Left renal pelvis (tissue), 4 donors: ENCODE measurements at places on chromosomes 7 and 10.

GRCh38 chr10:3635697-3636096 lies 149.3 kb downstream of the KLF6 start:
- no peak for DNase-seq

GRCh38 chr7:146956321-146956720 lies 839.7 kb downstream of the CNTNAP2 start:
- no peak for DNase-seq

DNA sequence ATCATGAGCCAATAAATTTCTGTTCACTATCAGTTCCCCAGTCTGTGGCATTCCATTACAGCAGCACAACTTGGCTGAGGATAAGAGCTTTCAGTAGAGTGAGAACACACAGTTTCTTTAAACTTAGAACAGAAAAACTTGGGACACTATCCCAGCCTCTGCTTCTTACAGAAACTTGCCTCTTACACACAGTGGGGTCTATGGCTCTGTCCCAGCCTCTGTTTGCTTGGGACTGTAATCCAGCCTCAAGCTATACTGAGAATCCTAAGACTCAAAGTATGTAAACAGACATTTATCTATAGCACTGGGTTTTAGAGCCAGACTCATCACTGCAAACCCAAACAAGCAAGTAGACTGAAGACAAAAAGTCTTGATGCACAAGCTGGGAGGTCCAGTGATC lies 355.8 kb upstream of the VSTM2A start:
- no peak for DNase-seq

DNA sequence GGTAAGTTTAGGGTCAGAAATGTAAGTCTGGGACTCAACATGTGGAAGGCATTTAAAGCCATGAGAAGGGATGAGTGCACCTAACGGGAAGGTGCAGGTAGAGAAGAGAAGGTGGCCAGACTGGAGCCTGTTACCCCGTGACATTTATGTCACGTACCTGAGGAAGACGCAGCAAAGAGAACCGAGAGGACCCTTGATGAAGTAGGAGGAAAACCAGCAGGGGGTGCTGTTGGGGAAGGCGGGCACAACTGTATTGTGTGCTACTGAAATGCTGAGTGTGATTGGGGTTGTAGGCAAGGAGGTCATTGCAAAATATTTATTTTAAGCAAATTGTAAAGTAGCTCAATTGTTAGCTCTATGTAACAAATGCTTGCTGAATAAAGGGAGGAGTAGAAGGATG lies 338.2 kb upstream of the PRKCQ start:
- DNase-seq: no peak

DNA sequence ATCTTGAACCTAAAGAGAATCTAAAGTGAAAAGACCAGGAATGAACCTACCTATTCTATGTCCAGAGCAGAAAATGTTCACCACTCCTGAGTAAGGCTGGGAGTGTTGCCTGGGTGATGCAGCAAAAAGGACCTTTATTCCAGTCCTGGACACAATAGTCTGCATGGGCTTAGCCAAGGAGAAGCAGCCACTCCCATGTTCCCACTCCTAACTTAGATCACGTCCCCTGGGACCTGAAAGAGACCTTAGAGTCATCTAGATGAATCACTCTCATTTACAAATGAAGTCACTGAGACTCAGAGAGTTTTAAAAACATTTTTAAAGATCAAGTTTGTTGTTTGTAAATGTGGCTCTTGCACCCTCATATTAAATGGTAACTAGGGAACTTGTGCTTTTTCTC lies 763.4 kb downstream of the KCNMA1 start:
- DNase-seq: no peak

DNA sequence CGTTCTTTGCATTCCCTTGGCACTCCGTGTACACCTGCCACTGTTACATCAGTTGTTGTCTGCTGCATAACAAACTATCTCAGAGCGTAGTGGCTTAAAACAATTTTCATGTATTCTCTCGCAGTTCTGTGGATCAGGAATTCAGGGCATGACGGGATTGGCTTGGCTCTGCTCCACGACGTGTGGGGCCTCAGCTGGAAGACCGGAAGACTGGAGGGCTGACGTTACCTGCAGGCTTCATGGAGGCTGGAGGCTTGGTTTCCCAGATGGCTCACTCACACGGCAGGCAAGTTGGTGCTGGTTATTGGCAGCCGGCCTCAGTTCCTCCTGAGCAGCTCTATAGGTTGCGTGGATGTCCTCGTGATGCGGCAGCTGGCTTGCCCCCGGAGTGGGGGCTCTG lies 25.5 kb downstream of the NYAP1 start:
- no peak for DNase-seq

DNA sequence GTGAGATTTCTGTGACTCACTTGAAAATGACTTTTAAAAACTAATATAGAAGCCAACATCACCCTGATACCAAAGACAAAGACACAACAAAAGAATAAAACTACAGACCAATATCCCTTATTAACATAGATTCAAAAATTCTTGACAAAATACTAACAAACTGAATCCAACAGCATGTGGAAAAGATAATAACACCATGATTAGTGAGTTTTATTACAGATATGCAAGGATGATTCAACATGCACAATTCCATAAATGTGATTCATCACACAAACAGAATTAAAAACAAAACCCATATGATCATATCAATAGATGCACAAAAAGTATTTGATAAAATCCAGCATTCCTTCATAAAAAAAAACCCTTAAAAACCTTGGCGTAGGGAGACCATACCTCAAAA lies 6.5 kb downstream of the MGAM start:
- no peak for DNase-seq

DNA sequence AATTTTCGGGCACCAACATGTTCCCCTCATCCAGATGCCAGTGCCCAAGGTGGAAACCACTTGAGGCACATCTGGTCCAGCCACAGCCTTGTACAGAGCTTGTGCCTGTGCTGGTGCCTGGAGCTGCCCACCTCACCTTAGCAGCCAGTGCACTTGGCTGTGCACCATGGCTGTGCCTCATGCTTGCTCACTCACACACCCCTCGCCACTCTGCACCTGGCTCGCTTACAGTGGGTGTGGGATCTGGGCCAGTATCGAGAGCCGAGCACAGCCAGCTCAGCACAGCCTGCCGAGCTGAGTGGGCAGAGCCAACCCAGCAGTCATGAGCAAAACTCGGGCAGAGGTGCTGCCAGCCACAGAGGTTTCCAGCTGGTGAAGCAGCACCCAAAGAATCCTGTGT lies 139.9 kb upstream of the NUPR2 start:
- no peak for DNase-seq

GRCh38 chr10:77601488-77601887 lies 36.1 kb downstream of the KCNMA1 start:
- DNase-seq: no peak

DNA sequence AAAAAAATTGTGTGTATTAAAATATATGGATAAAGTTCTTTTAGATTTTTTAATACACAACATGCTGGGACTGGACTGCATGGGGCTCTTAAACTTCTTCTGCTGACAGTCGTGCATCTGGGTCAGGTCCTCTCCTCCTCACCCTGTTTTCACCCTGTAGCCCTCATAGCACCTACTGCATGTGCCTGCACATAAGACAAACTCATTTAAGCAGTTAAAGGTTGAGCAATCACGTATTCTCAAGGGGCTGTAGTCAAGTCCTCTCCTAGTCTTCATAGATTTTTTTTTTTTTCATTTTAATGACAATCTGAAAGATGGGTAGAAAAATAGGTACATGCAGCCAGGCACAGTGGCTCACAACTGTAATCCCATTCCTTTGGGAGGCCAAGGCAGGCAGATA lies 23.6 kb upstream of the PDCD4 start:
- DNase-seq: no peak

- DNase-seq: no peak
These were observed 650 bp upstream of the TM9SF3 start for GRCh38 chr10:96587264-96588059.

GRCh38 chr10:15518250-15518649 lies 147.2 kb upstream of the FAM171A1 start:
- DNase-seq: no peak

DNA sequence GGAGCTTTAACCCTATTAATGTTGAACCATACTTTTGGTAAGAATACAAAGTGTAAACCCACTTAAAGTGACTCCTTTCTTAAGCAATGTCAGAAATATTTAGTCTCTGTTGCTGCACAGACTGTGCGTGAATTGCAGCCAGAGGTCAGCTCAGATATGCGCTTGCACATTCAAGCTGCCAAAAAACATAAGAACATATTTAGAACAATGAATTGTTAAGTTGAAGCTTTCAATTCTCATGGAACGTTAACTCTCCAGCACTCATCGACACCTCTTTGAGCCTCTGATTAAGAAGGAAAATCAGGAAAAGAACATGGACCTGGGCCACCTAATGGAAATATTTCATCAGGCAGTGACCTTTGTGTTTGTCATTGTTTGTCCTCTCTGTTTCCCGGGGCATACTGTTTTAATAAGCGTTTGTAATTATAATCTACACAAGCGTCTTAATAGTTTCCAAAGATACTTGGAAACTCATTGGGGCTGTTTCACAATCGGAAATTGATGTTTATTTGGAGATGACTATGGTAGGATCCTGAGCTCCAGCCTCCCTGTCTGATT lies 193.0 kb upstream of the CELF2 start:
- DNase-seq: no peak

DNA sequence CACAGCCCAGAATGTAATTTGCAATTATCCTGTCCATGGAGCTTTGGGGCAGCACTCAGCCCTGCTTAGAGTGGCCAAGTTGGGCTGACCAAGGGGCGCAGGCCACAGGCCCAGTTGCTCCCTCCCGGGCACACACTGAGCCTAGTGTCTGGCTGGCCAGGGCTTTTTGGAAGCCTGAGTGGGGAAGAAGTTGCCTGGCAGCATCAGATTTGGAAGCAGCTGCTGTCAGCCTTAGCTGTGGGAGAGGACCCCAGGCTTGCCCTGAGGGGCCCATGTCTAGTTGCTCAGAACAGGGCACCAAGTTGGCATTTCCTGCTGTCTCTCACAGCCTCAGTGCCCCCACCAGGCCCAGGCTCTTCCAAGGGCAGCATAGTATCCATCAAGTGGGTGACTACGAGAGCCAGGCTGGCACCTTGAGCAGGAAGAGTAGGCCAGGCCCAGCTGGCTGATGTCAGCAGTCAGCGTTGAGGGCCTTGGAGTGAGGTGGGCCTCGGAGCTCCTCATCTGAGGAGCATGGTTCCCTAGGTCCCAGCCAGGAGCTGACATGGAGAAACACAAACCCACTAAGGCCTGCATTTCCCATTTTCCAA lies 14.4 kb downstream of the ANTXRL start:
- DNase-seq: no peak

DNA sequence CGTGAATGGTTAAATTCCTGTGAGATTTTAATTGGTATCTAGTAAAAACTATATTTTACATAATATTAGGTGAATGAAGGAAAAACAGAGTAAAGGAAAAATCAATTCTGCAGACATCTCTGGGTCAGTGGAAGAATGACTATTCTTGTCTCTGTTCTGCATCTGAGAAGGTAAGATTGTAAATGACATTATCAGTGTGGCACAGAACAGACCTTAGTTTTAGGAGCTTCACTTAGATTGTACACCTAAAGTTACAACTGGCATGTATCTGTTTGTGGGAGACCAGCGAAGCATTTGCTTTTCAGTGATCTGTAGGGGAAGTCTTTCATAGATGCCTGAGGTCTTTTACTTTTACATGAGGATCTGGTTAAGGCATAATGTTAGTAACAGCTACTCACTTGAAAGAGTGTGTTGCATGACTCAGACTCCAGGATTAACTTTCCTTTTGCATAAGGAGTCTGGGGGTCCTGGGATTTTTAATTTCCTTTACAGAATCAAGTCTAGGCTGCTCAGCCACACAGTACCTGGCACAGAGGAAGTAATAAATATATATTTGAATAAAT lies 56.2 kb downstream of the JMJD1C start:
- DNase-seq: no peak

DNA sequence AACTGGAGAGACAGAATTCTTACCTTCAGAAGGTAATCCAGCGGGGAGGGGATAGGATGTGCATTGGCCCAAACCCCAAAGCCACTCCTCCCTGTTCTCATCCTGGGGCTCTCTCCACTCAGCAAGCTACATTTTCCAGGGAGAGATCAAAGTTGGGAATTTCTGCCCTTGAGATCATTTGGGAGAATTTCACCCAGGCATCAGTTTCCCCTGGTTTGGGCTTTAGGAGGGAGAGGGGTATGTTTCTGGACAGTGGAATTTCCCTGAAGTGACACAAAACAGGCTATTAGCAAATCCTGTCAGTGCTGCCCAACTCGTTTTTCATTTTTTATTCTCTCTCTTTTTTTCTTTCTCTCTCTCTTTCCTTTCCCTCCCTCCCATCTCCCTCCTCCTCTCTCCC lies 35.7 kb downstream of the CYP17A1 start:
- DNase-seq: no peak

DNA sequence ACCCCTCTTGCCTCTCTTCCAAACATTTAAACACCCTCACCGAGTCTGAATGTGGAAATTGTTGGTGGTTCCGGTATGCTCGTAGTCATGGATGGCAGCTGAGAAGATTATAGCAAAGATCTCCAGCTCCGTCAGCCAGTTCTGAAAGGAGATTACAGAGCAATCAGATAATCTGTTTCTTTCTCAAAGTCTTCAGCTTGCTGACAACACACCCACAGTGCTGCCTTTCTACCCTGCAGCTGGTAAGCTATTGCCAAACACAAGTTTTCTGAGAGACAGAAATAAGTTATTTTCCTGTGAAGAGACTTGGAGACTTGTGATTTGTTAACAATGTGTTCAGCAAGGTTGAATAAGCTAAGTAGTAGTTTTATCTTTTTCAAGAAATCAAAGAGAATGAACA lies 163.6 kb downstream of the PPP1R17 start:
- no peak for DNase-seq

DNA sequence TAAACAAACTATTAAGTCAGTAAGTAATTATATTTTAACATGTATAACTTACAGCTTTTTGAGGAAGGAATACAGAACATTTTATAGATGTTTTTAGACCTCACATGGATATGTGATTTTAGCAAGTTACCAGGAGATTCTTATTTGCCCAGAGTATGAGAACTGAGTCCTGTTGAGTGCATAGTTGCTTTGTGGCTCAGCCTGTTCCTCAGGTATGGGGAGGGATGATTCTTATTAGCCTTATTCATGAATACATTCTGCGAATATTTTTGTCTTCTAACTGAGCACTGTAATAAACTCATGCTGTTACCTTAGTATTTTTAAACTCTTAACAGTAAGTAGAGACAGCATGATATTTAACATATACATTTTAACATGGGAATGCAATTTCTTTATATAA lies 17.9 kb downstream of the BTAF1 start:
- no peak for DNase-seq
